ENCODE measurements at places on chromosomes 12 and 14. TPM values are rescaled to one million over a fixed set of nuclear protein-coding genes. Genes with fewer than 3 reads are reported as not detected.

The P2RX7 gene
- total RNA-seq, result 46.7 TPM

DNA sequence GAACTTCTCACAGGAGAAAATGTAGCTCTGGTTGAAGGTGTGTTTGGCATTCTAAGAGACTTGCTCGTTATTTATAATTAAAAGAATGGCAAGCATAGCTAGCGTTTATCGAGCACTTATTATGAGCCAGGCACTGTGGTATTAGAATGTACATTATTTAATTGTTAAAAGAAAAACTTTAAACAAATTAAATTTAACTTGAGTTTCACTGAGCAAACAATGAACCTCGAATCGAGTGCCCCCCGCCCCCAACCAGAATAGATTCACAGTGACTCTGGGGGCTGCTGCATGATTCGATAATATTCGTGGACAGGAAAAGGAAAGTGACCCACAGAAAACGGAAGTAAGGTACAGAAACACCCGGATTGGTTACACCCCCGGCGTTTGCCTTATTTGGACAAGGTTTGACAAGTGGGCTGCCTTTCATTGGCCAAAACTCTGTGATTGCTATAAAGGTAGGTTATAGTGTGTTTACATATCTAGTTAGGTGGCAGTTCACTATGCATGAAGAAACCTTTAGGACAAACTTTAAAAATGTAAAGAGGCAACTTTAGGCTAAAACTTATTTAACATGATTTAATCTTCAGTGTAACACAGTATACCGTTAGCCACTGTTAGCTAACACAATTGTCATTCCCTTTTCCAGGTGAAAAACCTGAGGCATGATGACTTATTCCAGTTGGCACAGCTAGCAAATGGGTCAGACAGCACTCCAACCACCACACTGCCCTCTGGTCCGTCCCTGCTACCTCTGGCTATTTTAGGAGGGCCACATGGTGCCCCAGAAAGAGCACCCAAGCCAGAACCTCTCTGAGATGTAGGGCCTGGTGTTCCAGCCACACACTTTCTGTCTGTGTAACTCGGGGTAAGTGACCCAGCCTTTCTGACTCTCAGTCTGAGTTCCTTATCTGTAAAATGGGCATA, 7.1 kb downstream of the SCNN1A start:
- DNase-seq, result no peak

The HECTD4 gene
- 9.4 TPM for total RNA-seq

The PAX9 gene
- total RNA-seq, result 2.1 TPM

DNA sequence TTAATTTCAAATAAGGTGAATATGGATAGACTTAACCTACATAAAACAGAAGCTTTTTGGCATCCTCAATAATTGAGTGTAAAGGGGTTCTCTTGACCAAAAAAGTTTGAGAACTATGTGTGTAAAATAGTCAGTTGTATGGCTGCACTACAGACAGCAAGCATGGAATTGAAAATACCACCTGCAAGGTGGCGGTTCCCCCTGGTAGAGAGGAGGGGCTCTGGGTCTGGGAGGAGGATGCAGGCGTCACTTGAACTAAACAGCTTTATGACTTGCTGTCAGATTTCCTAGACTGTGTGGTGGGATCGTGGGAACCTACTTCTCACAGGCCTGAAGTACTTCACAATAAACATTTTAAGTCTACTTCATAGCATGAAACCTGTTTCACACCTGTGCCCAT, 6.3 kb downstream of the EVL start:
- no peak for DNase-seq

DNA sequence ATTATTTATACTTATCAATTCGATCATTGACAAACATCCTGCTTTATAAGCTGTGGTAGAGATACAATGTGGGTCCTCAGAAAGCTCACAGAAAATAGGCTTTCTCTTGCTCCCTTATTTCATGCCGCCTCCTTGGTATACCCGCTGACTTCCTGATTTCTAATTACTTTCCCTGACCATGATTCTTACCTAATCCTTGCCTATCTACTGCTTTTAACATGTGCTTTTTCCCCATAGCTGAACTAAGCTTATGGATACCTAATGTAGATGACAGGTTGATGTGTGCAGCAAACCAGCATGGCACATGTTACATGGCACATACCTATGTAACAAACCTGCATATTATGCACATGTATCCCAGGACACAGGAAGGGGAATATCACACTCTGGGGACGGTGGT, 65.1 kb downstream of the ITPR2 start:
- DNase-seq, result no peak

The SAMD15 gene
- total RNA-seq, result 2.0 TPM

The WIF1 gene
- not detected for total RNA-seq

- DNase-seq, result no peak
Observed at GRCh38 chr12:112979041-112979680, 842 bp downstream of the OAS2 start.

The ARHGEF40 gene
- 16.0 TPM for total RNA-seq

DNA sequence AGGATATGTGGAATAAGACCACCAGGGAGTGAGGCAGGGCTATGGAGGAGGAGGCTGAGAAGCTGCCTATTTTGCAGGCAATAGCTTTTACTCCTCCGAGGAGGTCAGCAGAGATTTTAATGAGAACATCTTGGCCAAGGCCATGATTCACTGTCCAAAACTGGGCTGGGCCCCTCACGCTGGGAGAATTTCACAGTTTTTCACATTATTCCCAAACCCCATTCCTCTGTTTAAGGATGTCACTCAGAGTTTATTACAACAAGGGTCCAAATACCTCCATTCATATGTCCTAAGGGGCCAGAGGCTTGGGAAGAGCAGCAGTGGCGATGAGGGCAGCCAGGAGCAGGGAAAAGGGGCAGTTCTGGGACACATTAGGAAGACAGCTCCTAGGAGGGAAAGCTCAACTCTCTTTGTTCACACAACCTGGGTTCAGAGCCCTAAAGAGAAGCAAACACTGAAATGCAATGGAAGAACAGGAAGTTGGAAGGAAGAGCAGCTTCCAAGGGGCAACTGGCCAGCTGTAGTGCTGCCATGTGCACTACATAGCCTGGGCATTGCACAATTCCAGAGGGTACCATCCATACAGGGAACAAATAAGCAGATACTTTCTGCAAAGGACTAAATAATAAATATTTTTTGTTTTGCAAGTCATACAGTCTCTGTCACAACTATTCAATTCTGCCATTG, 283.2 kb downstream of the NUAK1 start:
- DNase-seq, result no peak

The GRIP1 gene
- 2.1 TPM for total RNA-seq
